ENCODE measurements at places on chromosomes 7 and 10.

- no peak for DNase-seq
These were observed 984 bp upstream of the IKZF1 start for GRCh38 chr7:50303335-50304128.

- DNase-seq, result no peak
These were observed 79.8 kb downstream of the GAD2 start for GRCh38 chr10:26296360-26296759.

DNA sequence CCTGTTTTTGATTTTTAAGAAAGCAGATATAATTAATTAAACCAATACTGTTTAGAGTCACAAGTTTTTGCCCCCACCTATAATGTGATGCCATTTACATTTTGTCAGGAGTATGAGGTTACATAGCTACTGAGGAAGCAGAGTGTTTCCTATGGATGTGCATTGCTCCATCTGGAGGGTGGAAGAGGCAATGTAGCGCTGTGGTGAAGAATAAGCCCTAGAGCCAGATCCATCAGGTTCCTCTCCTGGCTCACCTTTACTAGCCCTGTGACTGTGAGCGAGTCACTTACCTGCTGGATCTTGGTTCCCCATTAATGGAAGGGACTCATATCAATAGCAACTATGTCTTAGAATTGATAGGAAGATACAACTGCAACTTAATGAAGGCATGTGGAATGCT, 216.0 kb downstream of the GPAM start:
- DNase-seq, result no peak

GRCh38 chr10:86538547-86538946, 17.0 kb upstream of the WAPL start:
- DNase-seq, result no peak

- DNase-seq, result no peak
These were observed 16.1 kb downstream of the CALU start for GRCh38 chr7:128755075-128755818.

GRCh38 chr7:133081119-133081598, 731 bp downstream of the CHCHD3 start:
- no peak for DNase-seq

DNA sequence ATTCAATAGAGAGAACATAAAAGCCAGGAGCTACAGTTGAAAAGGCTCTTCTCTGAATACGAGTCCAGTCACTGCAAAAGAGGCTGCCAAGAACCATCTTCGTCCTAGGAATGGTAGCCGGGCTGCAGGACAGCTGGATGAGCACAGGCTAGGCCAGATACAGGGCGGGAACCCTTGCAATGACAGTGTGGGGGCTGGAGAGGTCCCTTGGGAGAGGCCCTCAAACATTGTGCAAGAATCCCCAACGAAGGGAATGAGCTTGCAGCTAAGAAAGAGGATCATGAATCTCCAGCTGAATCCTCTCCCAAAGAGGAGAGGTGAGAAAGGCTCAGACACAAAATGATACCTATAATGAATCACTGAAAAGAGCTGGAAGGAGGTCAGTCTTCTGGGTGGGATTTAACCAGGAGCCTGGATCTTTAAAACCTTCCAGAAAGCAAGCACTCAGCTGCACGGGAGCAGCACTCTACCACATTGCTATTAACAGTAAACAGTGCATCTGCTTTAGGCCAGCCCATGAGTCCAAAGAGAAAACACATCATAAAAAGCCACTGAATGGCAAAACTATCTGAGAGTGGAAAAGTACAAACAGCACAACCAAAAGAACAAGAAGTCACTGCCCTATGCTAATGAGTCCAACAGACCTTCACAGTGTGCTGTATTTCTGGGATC, 287.9 kb downstream of the TNS3 start:
- no peak for DNase-seq

- no peak for DNase-seq
These were observed 115.2 kb downstream of the EBF3 start for GRCh38 chr10:129848696-129849451.

DNA sequence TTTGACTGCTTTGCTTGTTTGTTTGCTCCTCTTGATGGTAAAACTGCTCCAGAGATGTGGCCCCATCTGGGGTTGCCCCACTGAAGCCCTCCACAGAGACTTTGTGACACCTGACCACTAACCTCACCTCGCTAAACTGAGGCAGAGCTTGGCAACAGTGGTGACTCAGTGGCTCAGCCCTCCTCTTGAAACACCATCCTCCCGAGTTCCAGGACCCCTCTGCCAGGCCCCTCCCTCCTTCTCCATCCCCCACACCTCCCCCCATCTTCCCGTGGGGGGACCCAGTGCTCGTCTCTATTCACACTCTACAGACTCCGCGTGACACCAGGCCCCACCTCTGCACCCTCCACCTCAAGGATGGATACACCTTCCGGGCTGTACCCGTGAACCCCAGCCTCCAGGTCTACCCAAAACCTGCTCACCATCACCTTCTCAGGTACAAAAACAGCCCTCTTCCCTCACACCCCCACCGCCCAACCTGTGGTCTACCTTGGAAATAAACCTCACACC, 19.0 kb upstream of the RET start:
- DNase-seq, result no peak

DNA sequence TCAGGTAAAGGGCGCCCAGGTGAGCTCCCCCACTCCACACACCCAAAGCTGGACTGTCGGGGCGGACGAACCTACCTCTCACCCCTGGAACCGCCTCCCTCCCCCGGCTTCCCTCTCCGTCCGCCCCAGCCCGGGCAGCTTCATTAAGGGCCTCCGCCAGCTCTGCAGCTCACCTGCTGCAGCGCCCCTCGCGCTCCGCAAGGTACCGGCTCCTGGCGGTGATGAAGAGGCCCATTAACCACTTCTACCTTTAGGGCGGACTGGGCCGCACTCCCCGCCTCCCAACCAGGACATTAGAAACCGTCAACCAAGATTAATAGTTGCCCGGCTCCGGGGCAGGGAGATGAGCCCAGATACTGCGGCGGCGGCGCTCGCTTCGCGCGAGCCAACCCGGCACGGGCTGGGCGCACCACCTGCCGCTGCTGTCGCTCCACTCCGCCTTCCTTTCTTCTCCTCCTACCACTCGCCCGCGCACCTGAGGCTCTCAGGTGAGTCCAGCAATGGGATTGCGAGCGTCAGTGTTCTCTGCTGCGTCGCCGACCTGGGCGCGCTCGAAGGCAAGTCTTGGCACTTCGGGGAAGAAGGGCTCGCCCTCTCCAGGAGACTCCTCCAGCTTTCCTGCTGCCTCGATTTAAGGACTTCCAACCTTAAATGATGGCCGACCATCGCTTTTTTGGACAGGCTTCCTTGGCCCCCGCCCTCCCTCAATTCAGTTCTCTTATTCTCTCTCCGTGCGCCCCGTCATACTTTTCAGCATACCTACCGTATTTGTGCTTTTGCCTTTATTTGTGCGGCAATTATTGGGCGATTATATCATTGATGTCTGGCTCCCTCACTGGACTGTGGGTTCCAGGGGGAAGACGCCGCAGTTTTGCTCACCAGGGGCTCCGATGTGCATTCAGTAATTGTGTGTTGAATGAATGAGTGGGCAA, 13.6 kb upstream of the KAZALD1 start:
- DNase-seq, result no peak

- DNase-seq, result peak; percentile 2
These were observed 62.4 kb downstream of the THNSL1 start for GRCh38 chr10:25078658-25079431.

GRCh38 chr10:5509691-5510090, 10.3 kb upstream of the CALML5 start:
- DNase-seq, result no peak

DNA sequence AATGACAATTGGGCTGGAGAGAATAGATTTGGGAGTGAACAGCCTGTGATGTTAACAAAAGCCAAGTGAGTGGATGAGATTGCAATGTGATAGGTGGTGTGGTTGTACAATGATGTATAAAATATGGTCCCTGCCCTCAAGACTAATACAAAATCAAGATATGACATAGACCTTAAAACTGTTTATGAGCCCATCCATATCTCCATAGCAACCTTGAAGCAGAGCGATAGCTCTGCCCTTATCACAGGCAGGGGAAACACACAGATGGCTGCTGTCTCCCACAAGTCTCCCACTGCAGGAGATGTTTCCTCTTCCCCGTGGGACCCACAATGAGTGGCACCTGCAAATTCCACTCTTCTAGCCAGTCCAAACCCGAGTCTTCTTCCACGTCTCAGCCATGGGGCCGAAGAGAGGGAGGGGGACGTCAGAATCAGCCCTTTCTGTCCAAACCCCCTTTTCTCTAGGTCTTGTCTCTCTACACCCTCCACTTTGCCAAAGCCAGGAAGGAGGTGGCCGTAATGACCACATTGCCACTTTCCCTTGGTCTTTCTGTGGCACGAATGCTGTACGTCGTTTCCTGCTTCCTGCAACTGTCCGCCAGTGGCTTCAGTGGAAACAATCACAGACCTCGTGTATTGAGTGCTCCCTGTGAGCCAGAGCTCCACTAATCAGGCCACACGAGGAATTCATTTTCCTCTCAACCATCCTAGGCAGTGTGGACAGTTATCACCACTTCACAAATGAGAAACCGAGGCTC, 7.5 kb upstream of the TBXAS1 start:
- no peak for DNase-seq

DNA sequence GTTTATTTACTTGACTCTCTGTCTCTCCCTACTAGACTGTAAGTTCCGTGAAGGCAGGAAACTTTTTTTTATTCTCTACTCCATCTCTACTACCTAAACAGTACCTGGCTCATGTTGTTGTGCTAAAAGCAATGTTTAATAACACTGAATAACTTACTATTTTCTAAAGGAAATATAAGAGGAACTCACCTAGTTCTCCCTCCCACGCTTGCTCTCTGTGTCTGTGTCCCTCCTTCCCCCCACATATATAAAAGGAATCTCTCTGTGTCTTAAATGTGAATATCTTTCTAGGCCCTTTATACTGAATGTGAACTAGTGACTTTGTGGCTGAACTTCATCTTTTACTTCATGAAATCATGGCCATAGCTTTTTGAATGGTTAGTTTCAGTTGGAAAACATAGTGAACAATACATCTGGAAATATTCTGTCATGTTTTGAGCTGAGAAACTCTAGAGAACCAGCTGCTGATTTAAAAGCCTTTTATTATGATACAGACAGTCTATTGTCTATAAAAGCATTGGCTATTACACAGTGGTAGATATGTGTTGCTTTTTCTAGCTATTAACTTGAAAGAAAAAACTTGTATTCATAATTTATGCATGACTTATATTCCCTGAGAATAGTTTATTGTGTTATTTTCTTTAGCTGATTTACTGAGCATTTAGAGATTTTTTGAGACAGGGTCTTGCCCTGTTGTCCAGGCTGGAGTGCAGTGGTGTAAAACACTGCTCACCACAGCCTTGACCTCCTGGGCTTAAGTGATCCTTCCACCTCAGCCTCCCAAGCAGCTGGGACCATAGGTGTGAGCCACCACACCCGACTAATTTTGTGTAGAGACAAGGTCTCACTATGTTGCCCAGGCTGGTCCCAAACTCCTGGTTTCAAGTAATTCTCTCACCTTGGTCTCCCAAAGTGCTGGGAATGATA, 42.5 kb downstream of the VCL start:
- DNase-seq, result no peak

DNA sequence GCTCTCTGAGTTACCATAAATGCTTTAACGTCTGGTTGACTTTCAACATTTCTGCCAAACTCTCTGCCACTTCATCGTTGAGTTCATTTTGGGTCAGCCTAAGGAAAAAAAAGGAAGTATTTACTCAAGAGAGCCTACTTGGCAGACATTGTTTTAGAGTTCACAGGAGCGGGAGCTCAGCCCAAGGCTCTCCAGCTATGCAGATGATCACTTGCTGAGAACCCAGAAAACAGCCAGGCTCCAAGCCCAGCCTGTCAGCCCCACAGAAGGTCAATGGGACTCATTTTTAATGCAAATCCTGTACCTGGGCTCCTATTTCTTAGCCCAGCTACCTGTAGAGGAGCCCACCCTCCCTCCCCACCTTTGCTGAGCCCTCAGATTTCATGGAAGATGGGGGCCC, 45.5 kb downstream of the NOD1 start:
- DNase-seq, result peak; percentile 84

DNA sequence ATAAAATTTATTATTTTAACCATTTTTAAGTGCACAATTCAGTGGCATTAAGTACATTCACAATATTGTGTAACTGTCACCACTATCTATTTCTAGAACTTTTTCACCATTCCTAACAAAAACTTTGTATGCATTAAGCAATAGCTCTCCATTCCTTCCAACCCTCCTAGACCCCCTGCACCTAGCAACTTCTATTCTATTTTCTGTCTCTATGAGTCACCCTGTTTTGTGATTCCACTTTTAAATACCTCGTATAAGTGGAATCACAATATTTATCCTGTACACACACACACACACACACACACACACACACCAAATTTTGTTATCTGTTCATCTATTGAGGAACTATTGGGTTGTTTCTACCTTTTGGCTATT, 89.2 kb downstream of the ARID5B start:
- no peak for DNase-seq

GRCh38 chr10:118956802-118957442, 72.6 kb upstream of the NANOS1 start:
- DNase-seq, result no peak

GRCh38 chr7:38465956-38466355, 165.2 kb downstream of the AMPH start:
- DNase-seq, result no peak

GRCh38 chr10:115030483-115031200, 62.5 kb upstream of the ATRNL1 start:
- no peak for DNase-seq

DNA sequence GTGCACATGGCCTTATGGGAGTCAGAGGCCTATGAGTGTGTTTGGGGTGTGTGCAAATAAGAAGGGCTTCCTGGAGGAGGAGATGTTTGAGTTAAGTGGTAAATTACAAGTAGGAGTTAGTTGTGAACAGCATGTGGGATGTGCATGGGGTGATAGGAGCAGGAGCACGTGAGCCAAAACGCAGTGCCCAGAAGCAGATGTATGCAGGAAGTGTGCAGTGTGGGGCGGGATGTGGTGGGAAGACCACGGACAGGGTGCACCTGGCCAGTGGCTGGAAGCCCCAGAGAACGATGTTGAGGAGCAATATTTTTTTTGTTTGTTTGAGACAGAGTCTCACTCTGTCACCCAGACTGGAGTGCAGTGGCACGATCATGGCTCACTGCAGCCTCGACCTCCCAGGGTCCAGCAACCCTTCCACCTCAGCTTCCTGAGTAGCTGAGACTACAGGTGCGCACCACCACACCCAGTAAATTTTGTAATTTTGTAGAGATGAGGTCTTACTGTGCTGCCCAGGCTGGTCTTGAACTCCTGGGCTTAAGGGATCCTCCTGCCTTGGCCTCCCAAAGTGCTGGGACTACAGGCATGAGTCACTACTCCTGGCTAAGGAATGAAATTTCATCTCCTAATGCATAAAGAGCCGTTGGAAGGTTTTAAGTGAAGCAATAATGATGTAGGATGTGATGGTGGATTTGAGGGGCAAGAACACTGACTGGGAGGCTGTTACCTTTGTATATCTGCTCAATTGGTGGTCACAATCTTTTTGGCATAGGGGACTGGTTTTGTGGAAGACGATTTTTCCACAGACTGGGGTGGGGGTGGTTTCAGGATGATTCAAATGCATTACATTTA, 78.4 kb downstream of the LYZL2 start:
- DNase-seq, result no peak

GRCh38 chr7:52682993-52683392, 352.4 kb upstream of the POM121L12 start:
- no peak for DNase-seq

GRCh38 chr7:151790095-151790829, 86.7 kb downstream of the PRKAG2 start:
- DNase-seq, result no peak

- DNase-seq, result peak; percentile 74
These were observed 122.6 kb downstream of the MICU1 start for GRCh38 chr10:72503241-72503640.
